ENCODE measurements at places on chromosomes 7 and 10.

GRCh38 chr10:34719328-34719727 lies 95.8 kb downstream of the PARD3 start:
- DNase-seq = no peak

DNA sequence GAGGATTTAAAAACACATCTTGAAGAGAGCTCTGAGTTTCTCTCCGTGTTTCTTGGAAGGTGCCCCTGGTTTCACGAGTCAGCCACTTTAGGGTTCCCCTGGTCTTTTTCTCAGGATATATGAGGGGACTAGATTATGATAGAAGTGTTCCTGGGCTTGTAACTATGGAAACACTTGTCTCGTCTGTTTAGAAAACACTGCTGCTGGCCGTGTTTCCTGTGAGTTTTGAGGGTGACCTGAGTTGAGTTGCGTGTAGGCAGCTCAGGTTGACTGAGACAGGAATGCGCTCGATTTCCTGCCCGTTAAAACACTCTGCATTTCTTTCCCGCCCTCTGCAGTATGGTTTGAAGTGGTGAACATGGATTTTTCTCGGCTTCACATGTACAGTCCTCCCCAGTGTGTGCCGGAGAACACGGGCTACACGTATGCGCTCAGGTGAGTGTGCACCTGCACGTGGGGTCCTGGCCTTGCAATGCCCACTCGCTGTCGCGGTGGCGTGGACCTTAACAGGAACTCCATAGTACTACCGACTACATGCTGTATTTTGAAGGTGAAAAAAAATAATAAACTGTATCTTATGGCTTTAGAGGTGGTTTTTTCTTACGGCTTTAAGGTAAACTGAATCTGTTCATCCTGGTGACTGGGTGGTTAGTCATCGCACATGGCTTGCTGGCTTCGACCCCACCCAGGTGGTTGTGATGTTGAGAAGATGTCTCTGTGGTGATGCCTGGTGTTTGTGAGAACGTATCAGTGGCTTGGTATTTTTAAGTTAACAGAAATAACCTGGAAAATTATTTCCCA lies at the start of gene SUN1:
SUN1 (plus strand) TSS at position 310 of the 801 bp plus-strand sequence; CDS start at position 359, 49 bp downstream.
- peak; percentile 77 for DNase-seq

DNA sequence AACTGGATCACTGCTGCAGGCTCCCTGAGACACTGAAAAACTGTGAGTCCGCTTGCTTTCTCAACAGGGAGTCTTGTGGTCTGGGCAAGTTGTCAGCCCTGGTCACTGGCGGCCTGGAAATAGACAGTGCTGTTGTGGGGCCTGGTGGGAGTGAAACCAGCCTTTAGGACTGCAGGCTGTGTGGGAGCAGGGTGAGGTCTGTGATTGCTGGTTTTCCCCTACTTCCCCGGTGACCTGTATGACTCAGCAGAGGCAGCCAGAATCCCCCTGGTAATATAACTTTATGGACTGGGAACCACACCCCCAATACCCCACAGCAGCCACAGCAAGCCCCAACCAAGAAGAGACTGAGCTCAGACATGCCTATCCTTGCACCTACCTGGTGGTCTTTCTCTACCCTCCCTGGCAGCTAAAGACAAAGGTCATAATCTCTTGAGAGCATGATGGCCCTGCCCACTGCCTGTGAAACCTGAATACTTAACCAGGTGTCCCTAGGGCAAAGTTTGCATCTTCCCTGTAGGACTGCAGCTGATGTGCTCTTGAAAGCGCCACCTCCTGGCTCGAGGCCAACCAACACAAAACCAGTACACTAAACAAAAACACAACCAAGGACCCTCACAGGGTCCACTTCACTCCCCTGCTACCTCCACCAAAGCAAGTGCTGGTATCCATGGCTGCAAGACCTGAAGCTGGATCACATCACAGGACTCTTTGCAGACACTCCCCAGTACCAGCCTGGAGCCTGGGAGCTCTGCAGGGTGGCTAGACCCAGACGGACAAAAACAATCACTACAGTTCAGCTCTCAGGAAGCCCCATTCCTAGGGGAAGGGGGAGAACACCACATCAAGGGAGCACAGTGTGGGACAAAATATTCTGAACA lies 7.2 kb upstream of the ADAM22 start:
- peak; percentile 92 for DNase-seq

GRCh38 chr7:151987748-151988529 lies 31.7 kb downstream of the GALNTL5 start:
- peak; percentile 69 for DNase-seq

DNA sequence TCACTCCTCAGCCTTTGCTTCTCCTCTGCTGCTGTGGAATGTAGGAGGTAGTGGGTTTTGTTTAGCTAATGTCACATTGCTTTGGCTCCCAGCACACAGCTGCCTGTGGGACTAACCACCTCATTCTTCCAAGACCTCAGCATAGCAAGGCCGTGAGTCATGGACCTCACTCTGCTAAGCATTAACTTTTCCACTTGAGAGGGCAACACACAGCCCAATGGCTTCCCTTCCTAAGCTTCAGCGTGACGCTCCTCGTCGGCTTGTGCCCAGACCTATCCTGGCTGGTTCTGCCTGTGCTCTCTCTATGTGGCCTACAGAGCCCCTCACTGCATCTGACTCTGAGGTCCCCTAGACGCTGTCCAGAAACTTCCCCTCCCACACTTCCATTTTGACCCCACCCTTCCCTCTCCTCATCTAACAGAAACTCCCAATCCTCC lies 23.3 kb downstream of the MYOF start:
- peak; percentile 99 for DNase-seq

GRCh38 chr7:23181684-23182553 lies at the start of gene NUP42:
Gene NUP42, plus strand, starts transcription at chr7:23182048. Its CDS starts 38 bp downstream, at chr7:23182086.
- DNase-seq = peak; percentile 99
